Pancreas (tissue), 10 donors: ENCODE measurements at places on chromosomes 16 and 17. TPM values are rescaled to one million over a fixed set of nuclear protein-coding genes. Genes with fewer than 3 reads are reported as not detected.

- H3K4me1 ChIP-seq: no peaks in the 10 kb centered on the region
- H3K27me3 ChIP-seq: no peaks in the 10 kb centered on the region
These were observed 138.1 kb downstream of the ASIC2 start for GRCh38 chr17:33154869-33155455.

The CACNG5 gene
- total RNA-seq: not detected

DNA sequence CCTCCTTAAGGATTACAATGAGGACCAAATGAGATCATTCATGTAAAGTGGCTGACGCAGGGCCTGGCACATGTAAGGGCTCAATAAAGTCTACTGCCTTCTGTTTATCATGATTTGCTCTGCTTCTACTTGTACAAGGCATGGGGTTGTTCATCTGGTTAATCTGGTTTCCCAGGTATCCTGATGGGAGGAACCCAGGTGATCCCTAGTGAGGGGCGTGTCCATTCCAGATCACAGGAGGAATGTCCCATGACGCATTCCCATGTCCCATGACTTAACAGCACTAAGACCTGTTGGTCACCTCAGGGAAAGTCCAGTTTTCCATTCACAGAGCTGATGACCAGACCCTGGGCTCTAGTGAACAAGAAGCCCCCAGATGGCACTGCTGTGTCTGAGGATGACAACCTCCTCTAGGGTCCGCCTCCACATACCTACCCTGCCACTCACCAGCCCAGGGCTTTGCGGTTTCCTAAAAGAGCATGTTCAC is 11.5 kb upstream of the TPPP3 start:
- peak; percentile 86 for DNase-seq
- peak overlapping the region; percentile 50 for H3K27ac ChIP-seq
- H3K27me3 ChIP-seq: no peaks in the 10 kb centered on the region
- H3K4me1 ChIP-seq: peaks cover 9% of the 10 kb centered on the region
- H3K36me3 ChIP-seq: no peaks in the 10 kb centered on the region

The CCL3 gene
- 3.5 TPM for total RNA-seq

DNA sequence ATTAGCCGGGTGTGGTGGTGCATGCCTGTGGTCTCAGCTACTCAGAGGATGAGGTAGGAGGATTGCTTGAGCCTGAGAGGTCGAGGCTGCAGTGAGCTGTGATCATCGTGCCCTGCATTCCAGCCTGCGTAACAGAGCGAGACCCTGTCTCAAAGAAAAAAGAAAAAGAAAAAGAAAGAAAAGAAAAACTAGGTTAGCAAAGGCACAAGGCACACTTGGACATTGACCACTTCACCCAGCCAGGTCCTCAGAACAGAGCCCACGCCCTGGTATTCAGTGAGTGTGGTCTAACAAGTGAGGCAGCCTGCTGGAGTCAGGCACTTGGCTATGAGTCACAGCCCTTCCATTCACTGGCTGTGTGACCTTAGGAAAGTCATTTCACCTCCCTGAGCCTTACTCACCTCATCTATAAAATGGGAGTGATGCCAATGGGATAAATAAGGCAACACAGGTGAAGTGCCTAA is 10.4 kb downstream of the MILR1 start:
- no peak for DNase-seq
- H3K27me3 ChIP-seq: no peaks in the 10 kb centered on the region
- no peak overlapping the region for H3K27ac ChIP-seq
- no peaks in the 10 kb centered on the region for H3K36me3 ChIP-seq

DNA sequence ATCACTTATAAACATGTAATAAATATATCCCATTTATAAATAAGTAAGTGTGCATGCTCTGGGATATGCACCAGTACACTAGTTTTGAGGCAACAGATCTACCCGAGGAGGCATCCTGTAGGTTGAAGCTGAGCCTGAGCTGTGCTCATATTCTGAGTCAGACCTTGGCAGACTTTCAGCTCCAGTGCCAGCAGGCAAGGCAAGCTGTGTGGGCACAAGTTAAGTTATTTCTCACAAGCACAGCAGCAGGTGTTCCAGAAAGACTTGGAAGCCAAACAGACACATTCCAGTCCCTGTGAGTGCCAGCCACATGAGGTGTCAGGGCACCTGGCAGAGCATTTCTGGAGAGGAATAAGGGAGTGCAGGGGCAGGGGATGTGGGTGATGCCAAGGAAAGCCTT is 1.3 kb upstream of the CLEC19A start:
- no peaks in the 10 kb centered on the region for H3K4me1 ChIP-seq
- H3K4me3 ChIP-seq: no peak overlapping the region
- H3K27ac ChIP-seq: no peak overlapping the region
- H3K27me3 ChIP-seq: no peaks in the 10 kb centered on the region

DNA sequence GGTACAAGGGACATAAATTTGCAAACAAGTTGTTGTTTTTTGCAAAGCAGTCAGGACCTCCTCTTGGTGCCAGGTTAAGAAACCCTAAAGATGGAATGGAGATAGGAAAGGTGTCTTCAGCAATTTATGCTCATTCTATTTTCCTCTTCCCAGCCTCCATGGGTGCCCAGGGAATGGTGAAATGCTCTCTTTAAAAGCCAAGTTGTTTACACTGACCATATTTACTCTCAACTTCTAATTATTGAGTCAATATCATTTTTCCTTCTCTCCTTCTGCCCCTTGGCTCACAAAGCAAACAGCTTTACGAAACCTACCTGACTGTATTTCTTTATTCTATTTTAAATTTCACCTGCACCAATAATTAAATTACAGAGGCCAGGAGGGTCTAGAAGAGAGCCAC is 138.5 kb upstream of the IRX3 start:
- DNase-seq: no peak
- no peaks in the 10 kb centered on the region for H3K36me3 ChIP-seq
- no peak overlapping the region for H3K4me3 ChIP-seq

- no peaks in the 10 kb centered on the region for H3K4me1 ChIP-seq
- H3K27ac ChIP-seq: no peak overlapping the region
- no peak overlapping the region for H3K4me3 ChIP-seq
- H3K27me3 ChIP-seq: no peaks in the 10 kb centered on the region
- DNase-seq: no peak
- H3K36me3 ChIP-seq: no peaks in the 10 kb centered on the region
These were observed 156.1 kb upstream of the CDH13 start for GRCh38 chr16:82470620-82471152.
